ENCODE measurements at places on chromosomes 6 and 20. TPM values are rescaled to one million over a fixed set of nuclear protein-coding genes. Genes with fewer than 3 reads are reported as not detected.

DNA sequence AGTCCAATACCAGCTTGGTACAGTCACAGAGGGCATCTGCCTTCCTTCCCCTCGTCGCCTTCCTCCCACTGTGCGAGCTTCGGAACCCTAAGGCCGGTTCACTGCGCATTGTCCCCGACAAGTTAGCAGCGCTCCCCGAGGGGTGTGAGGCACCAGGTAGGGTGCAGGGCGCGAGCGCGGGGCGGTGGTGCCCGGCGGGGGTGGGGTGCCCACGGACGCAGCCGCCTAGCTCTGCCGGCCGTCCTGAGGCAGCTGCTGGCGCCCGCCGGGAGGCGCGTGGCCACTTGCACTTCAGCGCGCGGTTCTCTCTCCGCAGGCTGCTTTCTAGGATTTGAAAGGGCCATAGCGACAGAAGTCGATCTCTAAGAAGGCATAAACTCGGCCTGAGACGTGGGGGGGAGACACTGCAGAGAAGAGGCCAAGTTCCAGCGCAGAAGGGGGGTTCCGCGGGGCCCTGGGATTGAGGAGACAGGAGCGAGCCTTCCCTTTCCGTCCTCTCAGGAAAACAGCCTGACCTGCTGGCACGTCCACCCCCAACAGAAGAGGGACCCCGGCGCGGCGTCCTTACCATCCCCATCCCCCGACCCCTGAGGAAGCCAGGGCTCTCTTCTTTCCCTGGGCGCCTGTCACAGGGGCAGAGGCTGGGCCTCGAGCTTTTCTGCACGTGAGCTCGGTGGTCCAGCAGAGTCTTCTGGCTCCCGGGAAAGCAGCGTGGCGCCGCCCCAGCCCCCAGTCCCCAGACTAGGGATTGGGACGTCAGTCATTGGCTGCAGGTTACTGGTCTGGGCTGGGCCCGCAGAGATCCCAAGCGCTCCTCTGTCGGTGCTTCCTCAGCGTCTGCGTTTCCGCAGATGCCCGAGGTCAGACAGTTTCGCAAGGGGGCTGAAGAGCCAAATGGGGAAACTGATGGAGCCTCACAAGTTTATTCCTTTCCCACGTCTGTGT, 15.6 kb upstream of the PRDM13 start:
- DNase-seq = no peak

FRS3 gene
- total RNA-seq = 5.0 TPM

DNA sequence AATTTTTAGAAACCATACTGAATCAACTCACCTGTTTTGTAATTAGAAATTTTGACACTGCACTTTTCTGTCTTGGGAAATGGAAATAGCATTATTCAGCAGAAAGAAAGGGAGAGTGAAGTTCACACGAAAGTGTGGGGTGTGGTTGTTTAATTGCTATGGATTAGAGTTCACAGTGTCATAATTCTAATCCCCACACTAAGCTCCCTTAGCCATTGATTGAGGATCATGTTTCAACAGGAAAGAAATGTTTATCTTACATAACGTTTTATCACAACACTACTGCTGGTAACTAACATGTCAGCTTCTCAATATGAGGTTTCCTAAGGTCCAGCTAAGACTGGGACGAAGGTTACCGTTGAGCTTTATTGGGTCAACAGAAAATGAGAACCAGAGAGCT, 31.4 kb upstream of the GSTA5 start:
- DNase-seq = no peak

NKAPL gene
- total RNA-seq = not detected

- DNase-seq = no peak
These were observed 956.1 kb downstream of the EYS start for GRCh38 chr6:64750910-64751309.

DNA sequence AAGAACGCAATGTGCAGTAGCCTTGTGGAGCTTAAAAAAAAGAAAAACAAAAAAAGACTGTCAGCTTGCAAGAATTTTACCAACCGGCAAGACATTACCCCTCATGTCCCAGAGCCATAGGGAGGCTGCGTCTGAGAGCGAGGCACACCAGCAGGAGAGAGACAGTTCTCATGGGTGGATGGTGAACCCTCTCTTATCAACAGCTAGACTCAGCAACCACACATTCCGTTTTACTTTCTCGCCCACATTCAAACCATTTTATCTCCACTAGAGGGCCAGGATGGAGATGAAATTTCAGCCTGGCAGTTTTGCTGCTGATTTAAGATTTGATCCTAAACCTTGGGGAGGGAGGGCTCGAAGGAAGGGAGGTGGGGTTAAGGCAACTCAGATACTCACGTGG, 247.0 kb downstream of the ATXN1 start:
- peak; percentile 6 for DNase-seq

DNA sequence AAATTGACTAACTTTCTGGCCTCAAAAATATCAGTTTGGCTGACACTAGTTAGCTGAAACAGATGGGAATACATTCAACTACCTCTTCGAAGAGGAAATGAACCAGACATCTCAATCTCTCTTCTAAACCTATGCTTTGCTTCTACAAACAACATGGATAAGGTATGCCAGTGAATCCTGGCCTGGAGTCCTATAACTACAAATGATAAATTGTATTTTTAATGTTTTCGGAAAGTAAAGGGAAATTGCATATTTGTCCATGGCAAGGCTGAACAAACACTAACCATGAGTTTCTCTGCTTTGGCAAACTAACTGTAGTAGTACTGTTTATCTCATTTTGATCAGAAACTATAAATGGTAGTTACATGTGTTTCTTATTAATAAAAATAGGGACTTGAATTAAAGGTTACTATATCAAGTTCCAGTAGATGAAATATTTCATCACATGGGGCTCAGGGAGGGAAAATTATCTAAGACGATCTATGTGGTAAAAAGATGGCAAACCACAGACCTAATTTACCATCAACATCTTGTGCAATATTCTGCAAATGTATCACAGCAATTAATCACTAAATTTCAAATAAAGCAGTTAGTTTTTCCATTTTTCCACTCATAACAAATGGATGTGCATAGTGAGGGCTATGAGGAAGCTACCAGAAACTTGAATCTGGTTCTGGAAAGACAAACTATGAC, 76.8 kb downstream of the COL12A1 start:
- DNase-seq = no peak

DNA sequence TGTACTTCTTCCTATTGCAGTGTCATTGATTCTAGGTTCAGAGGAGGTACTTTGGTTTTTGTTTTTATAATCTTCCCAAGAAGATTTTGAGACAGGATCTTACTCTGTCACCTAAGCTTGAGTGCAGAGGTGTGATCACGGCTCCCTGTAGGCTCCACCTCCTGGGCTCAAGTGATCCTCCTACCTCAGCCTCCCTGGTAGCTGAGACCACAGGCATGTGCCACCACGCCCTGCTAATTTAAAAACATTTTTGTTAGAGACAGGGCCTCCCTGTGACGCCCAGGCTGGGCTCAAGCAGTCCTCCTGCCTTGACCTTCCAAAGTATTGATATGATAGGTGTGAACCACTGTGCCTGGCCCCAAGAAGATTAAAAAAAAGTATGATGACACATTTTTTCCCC, 3.4 kb upstream of the SLC17A5 start:
- peak; percentile 60 for DNase-seq

GRCh38 chr6:118674772-118675171, 23.4 kb upstream of the CEP85L start:
- no peak for DNase-seq

GRCh38 chr6:132218059-132218696, 183.1 kb downstream of the MOXD1 start:
- DNase-seq = no peak

GRCh38 chr6:109091314-109092024, 3.2 kb downstream of the SESN1 start:
- no peak for DNase-seq

CPXM1 gene
- total RNA-seq = 0.14 TPM

ISM1 gene
- not detected for total RNA-seq

GRCh38 chr6:119201480-119201879, 123.0 kb upstream of the FAM184A start:
- no peak for DNase-seq

DNA sequence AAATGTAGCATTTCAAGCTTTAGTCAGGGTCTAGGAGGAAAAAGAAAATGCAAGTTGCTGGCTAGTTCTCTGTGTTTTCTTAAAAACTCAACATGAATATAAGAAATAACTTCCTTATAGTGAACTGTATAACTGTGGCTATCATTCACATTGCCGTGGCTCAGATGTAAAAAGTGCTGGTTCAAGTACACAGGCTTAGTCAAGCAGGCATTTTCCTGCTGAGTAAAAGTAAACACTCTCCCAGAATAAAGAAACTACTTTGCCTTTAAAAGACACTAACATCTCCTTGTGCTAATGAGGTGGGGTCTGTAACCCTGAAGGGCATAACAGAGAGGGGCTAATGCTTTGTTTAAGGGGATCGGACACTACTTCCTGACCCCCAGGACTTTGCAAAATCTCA, 3.3 kb downstream of the ATP5F1E start:
- DNase-seq = no peak

DNA sequence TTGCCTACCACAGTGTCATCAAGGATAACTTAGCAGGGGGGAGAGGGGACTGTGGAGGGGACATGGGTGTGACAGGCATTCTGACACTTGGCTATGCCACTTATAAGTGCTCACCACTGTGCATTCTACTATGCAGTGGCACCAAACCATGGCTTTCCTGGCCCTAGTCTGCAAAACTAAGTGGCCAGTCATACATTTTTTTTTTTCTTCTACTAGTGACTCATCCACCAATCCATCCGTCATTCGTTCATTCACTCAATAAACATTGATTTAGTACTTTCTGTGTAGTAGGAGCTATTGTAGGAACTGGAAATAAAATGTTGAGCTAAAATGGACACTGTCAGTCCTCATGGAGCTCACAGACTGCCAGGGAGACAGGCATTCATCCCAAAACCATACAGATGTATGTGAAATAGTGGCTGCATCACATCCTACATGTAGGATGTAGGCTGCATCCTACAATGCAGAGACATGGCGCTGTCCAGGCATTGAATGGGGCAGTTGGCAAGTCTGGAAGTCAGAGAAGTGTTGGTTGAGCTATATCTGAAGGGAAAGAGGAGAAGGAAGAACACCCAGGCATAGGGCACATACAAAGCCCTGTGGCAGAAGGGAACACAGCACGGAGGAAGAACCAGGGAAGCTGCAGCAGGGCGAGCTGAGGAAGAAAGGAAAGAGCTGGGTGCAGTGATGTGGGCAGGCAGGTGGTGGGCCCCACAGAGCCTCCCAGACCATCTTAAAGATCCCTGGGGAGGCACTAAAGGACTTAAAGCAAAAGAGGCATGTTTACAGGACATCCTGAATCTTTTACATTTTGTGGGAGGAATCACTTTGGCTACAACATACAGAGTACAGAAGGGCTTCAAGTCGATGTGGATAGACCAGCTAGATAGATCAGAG, 224.4 kb downstream of the UST start:
- DNase-seq = no peak

TBPL1 gene
- total RNA-seq = 31.5 TPM

- no peak for DNase-seq
These were observed 24.0 kb downstream of the PGM3 start for GRCh38 chr6:83169106-83169505.

- peak; percentile 59 for DNase-seq
These were observed 62.6 kb upstream of the ADGRB3 start for GRCh38 chr6:68572525-68572924.

GRCh38 chr6:41215777-41216176, 12.4 kb upstream of the TREML4 start:
- no peak for DNase-seq

- DNase-seq = no peak
These were observed 558.2 kb upstream of the JAG1 start for GRCh38 chr20:11231742-11232648.

CCN5 gene
- total RNA-seq = 0.94 TPM

- DNase-seq = peak; percentile 70
These were observed 11.5 kb upstream of the CDKN1A start for GRCh38 chr6:36666826-36667591.

DNA sequence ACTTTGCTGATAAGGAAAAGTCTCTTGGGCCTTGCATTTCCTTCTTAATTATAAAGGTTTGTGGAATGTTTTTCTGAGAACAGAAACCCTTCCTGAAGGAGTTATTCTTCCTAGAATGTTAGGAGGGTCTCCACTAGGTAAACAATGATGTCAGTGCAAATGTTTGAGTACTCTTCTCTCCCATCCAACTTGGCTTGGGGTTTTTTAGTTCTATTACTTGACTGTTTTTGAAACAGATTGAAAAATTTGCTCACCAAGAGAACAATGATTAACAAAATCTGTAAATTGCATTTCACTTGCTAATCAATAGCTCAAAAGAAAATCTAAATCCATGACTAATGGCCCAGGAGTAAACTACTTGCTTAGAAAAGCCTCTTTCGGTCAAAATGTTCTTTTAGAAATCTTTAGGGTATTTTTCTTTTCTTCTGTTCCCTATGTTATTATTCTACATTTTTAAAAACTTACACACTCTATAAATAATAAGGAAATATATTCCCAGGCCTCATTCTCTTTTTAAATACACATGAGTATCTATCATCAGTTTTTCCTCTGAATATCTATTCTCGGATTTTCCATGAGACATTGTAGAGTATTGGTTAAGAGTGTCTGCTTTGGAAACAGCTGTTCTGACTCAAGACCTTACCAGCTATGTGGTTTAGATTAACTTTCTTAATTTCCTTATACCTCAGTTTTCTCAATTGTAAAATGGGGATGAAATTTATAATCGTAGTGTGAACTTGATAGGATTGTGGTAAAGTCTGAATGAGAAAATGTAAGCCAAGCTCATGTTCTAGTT, 234.2 kb upstream of the CITED2 start:
- DNase-seq = no peak

DNA sequence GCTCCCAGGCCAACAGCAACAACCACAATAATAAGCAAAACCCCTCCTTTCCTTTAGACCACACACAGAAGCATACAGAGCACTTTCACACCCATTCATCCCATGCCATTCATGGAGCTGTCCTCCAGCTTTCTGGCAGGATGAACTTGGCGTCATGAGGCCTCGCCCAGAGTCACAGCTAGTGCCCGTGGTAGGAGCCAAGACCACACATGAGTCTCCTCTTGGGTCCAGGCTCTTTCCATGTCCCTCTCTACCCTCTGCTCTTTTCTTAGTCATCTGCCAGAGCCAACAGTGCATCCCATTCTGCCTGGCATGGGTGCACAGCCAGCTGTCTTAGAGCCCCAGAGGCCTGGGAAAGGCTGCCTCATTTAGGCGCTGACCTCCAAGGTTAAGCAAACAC, 1.8 kb upstream of the TGM3 start:
- DNase-seq = no peak

DNA sequence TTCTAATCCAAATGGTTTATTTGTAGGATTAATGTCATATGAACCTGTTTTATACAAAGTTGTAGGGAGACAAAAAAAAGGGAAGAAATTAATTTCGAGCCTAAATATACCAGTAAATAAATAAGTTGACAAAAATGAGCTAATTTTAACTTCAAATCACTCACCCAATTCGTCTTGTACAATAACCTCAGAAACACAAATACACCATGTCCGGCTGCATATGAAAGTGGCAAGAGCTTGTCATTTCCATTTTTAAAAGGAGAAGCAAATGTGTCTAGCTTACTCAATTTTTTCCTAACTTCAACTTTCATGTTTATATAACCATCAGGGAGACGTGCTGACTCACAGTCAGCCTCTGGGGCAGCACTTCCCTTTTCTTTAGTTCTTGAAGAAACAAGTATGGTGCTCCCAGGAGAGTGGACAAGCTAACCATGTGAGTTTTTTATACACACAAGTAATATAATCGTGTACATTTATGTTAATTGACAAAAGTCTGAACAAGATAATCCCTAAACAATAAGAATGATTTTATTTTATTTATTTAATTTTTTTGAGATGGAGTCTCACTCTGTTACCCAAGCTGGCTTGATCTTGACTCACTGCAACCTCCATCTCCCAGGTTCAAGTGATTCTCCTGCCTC, 55.5 kb upstream of the SGK1 start:
- peak; percentile 4 for DNase-seq

- DNase-seq = no peak
These were observed 34.2 kb downstream of the PTPRA start for GRCh38 chr20:2907519-2907918.

TUBB2B gene
- 3.0 TPM for total RNA-seq

Data from Calu3 (cell line).